ENCODE measurements at places on chromosomes 2 and 18.

- DNase-seq = no peak
Observed at GRCh38 chr2:10915236-10915635, 3.5 kb downstream of the KCNF1 start.

DNA sequence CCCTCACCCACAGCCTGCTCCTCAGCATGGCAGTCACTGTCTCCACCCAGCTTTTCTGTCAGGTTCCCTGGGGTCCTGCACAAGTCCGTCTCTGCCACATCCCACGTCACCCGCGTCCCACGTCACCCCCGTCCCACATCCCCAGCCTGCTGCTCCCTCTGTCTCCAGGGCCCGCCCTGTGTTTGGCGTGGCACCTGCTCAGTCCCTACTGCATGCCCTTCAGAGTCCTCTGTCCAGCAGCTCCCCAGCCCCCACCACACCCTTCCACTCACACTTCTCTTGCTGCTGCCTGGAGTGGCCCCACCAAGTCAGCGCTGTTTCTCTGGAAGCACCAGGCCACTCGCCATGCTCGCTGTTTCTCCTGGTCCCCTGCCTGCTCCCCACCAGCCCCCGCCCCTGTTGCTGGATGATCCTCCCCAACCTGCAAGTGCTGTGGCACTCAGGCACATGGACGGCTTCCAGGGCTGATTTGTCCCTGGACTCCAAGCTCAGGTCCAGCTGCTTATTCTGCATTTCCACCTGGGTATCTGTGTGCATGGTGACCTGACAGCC lies 18.8 kb downstream of the ATG4B start:
- no peak for DNase-seq

- peak; percentile 51 for DNase-seq
Observed at GRCh38 chr2:76953733-76954347, 568.3 kb downstream of the LRRTM4 start.

- peak; percentile 51 for DNase-seq
Observed at GRCh38 chr2:187475499-187476248, 27.6 kb upstream of the CALCRL start.

- no peak for DNase-seq
Observed at GRCh38 chr2:238060096-238060541, 682 bp upstream of the SCLY start.

DNA sequence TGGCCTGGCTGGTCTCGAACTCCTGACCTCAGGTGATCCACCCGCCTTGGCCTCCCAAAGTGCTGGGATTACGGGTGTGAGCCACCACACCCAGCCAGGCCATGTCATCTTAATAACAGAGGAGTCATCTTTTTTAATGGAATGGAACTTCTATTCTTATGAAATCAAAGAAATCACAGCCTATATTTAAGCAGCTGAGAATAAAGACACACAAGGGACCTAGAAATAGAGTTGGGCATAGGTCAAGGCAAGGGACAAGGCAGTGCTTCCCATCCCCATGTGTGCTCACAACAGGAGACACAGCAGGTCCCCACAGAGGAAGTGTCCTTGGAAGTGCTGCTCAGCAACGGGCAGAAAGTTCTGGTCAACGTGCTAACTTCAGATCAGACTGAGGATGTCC lies 3.2 kb downstream of the SNX17 start:
- no peak for DNase-seq

DNA sequence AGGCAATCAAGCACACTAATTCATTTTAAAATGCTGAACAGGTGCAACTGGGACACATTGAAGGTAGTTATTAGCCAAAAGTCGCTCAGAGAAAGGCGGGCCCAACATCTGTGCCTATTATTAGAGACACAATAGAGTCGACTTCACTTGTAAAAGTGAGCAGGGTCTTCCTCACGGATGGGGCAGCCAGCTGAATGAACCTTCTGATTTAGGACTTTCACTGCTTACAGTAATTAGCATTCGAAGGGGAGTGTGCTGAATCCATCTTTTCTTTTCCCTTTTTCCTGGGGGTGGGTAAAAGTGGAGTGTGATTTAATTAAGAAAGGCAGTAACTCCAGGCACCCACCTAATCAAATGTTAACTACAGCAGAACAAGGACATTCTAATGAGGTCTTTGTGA lies 677.7 kb downstream of the DCDC2C start:
- DNase-seq = no peak

GRCh38 chr2:16315908-16316307 lies 349.7 kb downstream of the CYRIA start:
- DNase-seq = no peak

DNA sequence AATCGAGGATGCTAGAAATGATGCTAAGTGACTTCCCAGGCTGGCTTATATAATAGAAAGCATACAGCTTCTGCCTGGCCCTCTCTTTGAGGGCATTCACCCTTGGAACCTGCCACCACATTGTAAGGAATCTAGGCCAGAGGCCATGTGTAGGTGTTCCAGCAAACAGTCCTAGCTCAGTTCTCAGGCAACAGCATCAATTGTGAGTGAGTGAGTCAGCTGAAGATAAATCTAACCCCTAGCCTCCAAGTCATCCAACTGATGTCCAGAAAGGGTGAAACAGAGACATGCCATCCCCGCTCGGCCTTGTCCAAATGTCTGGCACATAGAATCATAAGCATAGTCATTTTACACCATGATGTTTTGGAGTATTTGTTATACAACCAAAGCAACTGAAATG lies 324.3 kb upstream of the KLHL14 start:
- no peak for DNase-seq

DNA sequence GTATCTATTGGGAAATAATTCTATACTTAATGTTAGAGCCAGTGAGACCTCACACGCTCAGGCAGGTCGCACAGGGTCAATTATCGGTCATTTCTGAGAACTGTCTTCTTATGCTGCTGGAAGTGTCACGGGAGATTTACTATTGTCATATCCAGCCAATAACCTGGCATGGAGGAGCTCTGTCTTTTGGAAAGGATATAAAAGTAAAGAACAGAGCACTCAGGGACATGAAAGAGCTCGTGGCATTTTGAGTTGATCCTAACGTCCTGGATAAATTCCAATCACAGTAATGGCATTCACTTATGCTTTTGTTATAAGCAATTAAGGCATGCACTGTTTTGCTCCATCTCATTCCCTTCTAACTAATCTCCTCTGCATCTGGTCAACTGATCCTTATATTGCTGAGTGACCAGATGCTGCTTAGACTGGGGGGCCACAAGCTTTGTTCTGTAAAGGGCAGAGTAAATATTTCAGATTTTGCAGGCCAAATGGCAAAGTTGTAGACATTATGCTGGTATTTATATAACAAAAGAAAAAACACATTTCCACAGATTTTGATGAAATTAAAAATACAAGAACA lies 453.5 kb upstream of the SMIM21 start:
- peak; percentile 48 for DNase-seq

DNA sequence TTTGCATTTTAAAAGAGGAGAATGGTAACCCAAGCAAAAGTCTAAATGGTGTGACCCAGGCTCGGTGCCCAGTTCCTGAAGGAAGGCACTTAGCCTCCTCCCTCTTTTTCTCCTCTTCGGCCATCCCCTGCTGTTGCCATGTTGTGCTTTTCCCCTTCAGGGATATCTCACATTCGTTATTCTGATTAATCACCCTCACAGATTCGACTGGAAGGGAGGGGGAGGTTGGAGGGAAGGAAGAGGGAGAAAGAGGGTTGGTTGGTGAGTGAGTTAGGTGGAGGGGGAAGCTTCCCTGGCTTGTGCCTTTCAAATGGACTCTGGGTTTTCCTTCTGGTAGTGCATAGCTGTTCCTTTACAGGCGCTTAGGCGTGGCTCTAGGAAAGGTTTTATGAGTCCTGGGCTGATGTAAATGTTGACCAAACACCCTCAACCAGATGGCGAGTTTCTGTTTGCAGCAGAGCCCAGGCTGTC lies 39.0 kb upstream of the LYPD6B start:
- no peak for DNase-seq

GRCh38 chr18:53541924-53542323 lies 682.5 kb downstream of the MBD2 start:
- no peak for DNase-seq
